ENCODE measurements at places on chromosomes 1 and 21. TPM values are rescaled to one million over a fixed set of nuclear protein-coding genes. Genes with fewer than 3 reads are reported as not detected.

GRCh38 chr1:111598544-111598943, 21.0 kb upstream of the RAP1A start:
- DNase-seq = peak; percentile 39
- peak overlapping the region; percentile 46 for H3K4me3 ChIP-seq
- H3K36me3 ChIP-seq = peaks cover 32% of the 10 kb centered on the region
- peak overlapping the region; percentile 99 for H3K27ac ChIP-seq
- H3K27me3 ChIP-seq = no peaks in the 10 kb centered on the region
- peaks cover 96% of the 10 kb centered on the region for H3K4me1 ChIP-seq

GRCh38 chr1:19698181-19698580, 33.5 kb downstream of the HTR6 start:
- no peak overlapping the region for H3K27ac ChIP-seq
- H3K4me3 ChIP-seq = no peak overlapping the region
- H3K27me3 ChIP-seq = no peaks in the 10 kb centered on the region
- H3K36me3 ChIP-seq = no peaks in the 10 kb centered on the region
- no peaks in the 10 kb centered on the region for H3K4me1 ChIP-seq

DNA sequence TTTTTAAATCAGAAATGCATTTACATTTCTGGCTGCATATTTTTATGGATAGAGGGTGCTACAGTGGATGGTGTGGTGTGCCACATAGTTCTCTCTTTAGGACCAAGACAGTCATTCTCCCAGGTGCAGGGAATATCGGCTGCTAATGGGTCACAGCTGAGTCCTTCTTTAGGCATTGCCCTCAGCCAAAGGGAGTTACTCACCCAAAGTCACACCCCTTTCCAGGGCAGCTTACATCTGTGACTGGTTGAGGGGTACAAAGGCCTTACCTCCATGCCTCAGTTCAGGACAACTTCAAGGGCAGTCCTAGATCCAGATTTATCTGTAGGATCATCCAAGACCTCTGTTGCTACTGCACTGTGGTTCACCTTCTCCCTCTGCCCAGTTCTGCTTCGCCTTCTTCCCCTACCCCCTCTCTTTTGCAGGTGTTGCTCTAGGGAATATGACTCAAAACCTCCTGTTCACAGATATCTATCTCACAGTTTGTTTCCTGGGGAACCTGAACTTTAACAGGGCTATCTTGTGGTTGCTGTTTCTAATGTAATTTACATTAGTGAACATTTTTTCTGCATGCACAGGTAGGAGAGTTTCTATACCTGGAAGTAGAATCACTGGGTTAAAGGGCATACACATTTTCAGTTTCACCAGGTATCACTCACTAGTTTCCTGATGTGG, 413.9 kb downstream of the RPS6KC1 start:
- DNase-seq = no peak
- no peak overlapping the region for H3K4me3 ChIP-seq
- H3K36me3 ChIP-seq = no peaks in the 10 kb centered on the region
- no peaks in the 10 kb centered on the region for H3K27me3 ChIP-seq
- no peaks in the 10 kb centered on the region for H3K4me1 ChIP-seq
- H3K27ac ChIP-seq = no peak overlapping the region

- H3K27me3 ChIP-seq = peaks cover 14% of the 10 kb centered on the region
- H3K27ac ChIP-seq = no peak overlapping the region
- H3K4me3 ChIP-seq = no peak overlapping the region
These were observed 11.9 kb upstream of the LRRC71 start for GRCh38 chr1:156908541-156908940.

LDLRAD1 gene
- not detected for total RNA-seq

SERTAD4 gene
- total RNA-seq = not detected

GRHL3 gene
- not detected for total RNA-seq

DNA sequence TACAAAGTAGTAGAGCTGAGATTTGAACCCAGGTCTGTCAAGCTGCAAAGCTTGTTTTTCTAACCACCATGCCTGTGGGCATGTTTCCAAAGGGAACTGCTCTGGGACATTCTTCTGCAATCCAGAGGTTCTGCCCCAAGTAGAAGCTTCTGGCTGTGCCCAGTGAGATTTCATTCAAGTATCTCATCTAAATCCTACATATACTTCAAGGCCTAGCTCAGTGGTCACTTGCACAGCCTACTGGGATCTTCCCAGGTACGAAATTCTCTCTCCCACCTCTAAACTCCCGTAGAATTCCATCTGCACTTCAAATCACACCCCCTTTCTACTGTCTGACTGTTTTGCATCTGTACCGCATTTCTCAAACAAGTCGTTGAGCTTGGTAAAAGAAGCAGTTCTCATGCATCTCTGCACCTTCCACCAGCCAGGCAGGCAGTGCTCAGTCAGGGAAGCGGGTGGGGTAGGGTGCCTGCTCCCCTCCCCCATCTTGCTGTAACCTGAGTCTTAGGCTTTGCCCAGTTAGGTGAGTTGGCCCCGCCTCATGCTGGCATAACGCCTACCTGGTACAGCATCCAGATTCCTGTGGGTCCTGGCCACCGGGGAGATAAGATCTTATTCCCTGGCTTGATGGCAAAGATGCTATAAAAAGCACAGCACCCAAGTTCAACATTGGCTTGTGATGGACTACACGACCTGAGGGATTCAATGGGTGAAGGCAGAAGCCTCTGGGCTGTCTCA, 13.5 kb downstream of the SLC9A1 start:
- no peak overlapping the region for H3K4me3 ChIP-seq
- H3K36me3 ChIP-seq = peaks cover 12% of the 10 kb centered on the region
- H3K27ac ChIP-seq = no peak overlapping the region
- H3K4me1 ChIP-seq = peaks cover 52% of the 10 kb centered on the region

DNA sequence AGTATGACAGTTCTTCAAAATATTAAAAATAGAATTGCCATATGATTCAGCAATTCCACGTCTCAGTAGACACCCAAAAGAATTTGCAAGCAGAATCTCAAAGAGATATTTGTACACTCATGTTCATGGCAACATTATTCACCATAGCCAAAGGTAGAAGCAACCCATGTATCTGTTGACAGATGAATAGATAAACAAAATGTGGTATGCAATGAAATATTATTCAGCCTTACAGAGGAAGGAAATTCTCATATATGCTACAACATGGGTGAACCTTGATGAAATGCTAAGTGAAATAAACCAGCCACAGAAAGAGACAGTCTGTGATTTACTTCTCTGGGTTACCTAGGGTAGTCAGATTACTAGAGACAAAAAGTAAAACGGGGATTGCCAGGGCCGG, 47.0 kb downstream of the NAV1 start:
- H3K27me3 ChIP-seq = peaks cover 20% of the 10 kb centered on the region
- no peaks in the 10 kb centered on the region for H3K4me1 ChIP-seq
- no peak overlapping the region for H3K4me3 ChIP-seq
- H3K36me3 ChIP-seq = no peaks in the 10 kb centered on the region
- no peak overlapping the region for H3K27ac ChIP-seq

- H3K4me3 ChIP-seq = no peak overlapping the region
- no peaks in the 10 kb centered on the region for H3K27me3 ChIP-seq
- H3K4me1 ChIP-seq = peaks cover 88% of the 10 kb centered on the region
These were observed 52.2 kb downstream of the SSBP3 start for GRCh38 chr1:54353959-54354358.

AQP10 gene
- not detected for total RNA-seq

GABPB2 gene
- 19.4 TPM for total RNA-seq

- H3K27me3 ChIP-seq = no peaks in the 10 kb centered on the region
- H3K27ac ChIP-seq = no peak overlapping the region
- H3K4me3 ChIP-seq = no peak overlapping the region
- H3K36me3 ChIP-seq = peaks cover 14% of the 10 kb centered on the region
- DNase-seq = no peak
These were observed 10.3 kb downstream of the SPRTN start for GRCh38 chr1:231348442-231348841.

SLC35F3 gene
- 8.2 TPM for total RNA-seq

- peak overlapping the region; percentile 76 for H3K27ac ChIP-seq
- peaks cover 19% of the 10 kb centered on the region for H3K36me3 ChIP-seq
- H3K4me1 ChIP-seq = peaks cover 87% of the 10 kb centered on the region
- no peak overlapping the region for H3K4me3 ChIP-seq
- H3K27me3 ChIP-seq = no peaks in the 10 kb centered on the region
- DNase-seq = no peak
These were observed 31.3 kb upstream of the KCNA2 start for GRCh38 chr1:110637475-110637874.

GSTM2 gene
- 19.2 TPM for total RNA-seq

DUSP23 gene
- 23.4 TPM for total RNA-seq

RABIF gene
- 13.4 TPM for total RNA-seq

VAV3 gene
- total RNA-seq = 6.1 TPM

OR2L2 gene
- total RNA-seq = 0.08 TPM

ATP6V1G3 gene
- not detected for total RNA-seq

GRCh38 chr1:118077331-118078045, 107.5 kb downstream of the SPAG17 start:
- no peak for DNase-seq
- no peaks in the 10 kb centered on the region for H3K27me3 ChIP-seq
- peaks cover 6% of the 10 kb centered on the region for H3K4me1 ChIP-seq
- H3K27ac ChIP-seq = no peak overlapping the region

DNA sequence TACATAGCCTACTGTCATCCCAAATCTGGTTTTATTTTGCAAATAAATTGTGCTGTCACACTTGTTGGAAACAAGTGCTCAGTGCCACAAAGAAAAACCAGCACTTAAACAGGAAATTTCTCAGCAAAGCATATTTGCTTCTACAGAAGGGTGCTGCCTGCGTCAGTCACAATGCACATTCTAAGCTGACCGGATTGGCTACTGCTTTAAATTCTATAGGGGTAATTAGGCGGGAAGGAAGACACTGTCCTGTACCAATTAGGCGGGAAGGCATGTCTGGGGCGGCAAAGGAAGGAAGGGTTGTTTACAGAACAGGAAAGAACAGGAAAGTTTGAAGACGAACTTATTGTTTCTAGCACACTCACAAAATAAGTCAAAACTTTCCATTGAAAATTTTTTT, 2.8 kb downstream of the IFI16 start:
- peak overlapping the region; percentile 91 for H3K4me3 ChIP-seq
- peaks cover 64% of the 10 kb centered on the region for H3K36me3 ChIP-seq
- H3K27ac ChIP-seq = peak overlapping the region; percentile 99
- peaks cover 61% of the 10 kb centered on the region for H3K4me1 ChIP-seq
- DNase-seq = peak; percentile 59

VWA5B1 gene
- total RNA-seq = not detected

- peaks cover 18% of the 10 kb centered on the region for H3K36me3 ChIP-seq
- H3K27me3 ChIP-seq = no peaks in the 10 kb centered on the region
- DNase-seq = no peak
- H3K4me3 ChIP-seq = peak overlapping the region; percentile 47
- no peak overlapping the region for H3K27ac ChIP-seq
These were observed 9.7 kb downstream of the SKI start for GRCh38 chr1:2237773-2238172.

GRCh38 chr1:32066489-32066873, 6.3 kb upstream of the TMEM39B start:
- H3K4me1 ChIP-seq = peaks cover 11% of the 10 kb centered on the region
- H3K36me3 ChIP-seq = peaks cover 4% of the 10 kb centered on the region

DNA sequence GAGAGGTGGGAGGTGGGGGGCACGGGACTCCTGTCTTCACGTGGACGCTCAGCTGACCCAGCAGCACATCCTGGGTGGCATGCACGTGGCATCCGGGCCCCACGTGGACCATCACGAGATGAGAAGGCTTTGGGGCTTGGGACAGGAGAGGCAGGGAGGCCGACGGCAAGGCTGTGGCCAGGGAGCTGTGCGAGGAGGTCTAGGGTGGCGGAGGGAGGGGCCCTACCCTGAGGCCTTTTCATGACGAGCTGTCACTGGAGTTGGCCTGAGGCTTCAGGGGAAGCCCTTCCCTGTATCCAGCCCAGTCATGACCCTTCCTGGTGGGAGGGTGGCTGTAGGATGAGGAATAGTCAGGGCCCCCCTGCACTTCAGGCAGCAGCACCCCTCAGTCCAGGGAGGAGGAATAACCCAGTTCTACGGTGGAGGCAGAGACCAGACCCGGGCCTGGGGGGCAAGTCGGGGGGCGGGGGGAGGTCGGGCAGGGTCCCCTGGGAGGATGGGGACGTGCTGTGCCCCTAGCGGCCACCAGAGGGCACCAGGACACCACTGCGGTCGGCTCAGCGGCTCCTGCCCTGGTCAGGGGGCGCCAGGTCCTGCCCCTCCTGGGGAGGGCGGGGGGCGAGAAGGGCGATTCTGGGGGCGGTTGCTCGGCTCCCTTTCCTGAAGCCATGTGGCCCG, 2.0 kb upstream of the PERM1 start:
- H3K27me3 ChIP-seq = peaks cover 19% of the 10 kb centered on the region
- no peaks in the 10 kb centered on the region for H3K4me1 ChIP-seq
- no peaks in the 10 kb centered on the region for H3K36me3 ChIP-seq

GRCh38 chr1:156126043-156126629, 11.6 kb downstream of the LMNA start:
- H3K4me1 ChIP-seq = peaks cover 70% of the 10 kb centered on the region
- peak; percentile 41 for DNase-seq
- peak overlapping the region; percentile 19 for H3K4me3 ChIP-seq
- H3K27ac ChIP-seq = peak overlapping the region; percentile 48
- peaks cover 11% of the 10 kb centered on the region for H3K27me3 ChIP-seq
- H3K36me3 ChIP-seq = peaks cover 3% of the 10 kb centered on the region

- no peaks in the 10 kb centered on the region for H3K27me3 ChIP-seq
- no peak for DNase-seq
- no peaks in the 10 kb centered on the region for H3K36me3 ChIP-seq
- no peak overlapping the region for H3K27ac ChIP-seq
- H3K4me3 ChIP-seq = no peak overlapping the region
These were observed 94.7 kb downstream of the PLPP3 start for GRCh38 chr1:56484695-56485094.

GRCh38 chr1:1022302-1023009, 2.5 kb downstream of the AGRN start:
- peaks cover 3% of the 10 kb centered on the region for H3K27me3 ChIP-seq
- peaks cover 2% of the 10 kb centered on the region for H3K4me1 ChIP-seq
- H3K36me3 ChIP-seq = peaks cover under 1% of the 10 kb centered on the region
- peak overlapping the region; percentile 11 for H3K4me3 ChIP-seq
- H3K27ac ChIP-seq = no peak overlapping the region

GRCh38 chr1:104630567-104631149, 881.0 kb downstream of the AMY1C start:
- no peak for DNase-seq
- H3K36me3 ChIP-seq = no peaks in the 10 kb centered on the region
- no peak overlapping the region for H3K27ac ChIP-seq
- no peaks in the 10 kb centered on the region for H3K27me3 ChIP-seq
- H3K4me3 ChIP-seq = no peak overlapping the region
- H3K4me1 ChIP-seq = no peaks in the 10 kb centered on the region

OR2L5 gene
- total RNA-seq = not detected

Measured in activated T-helper 1 cell treated with anti-CD3 and anti-CD28 coated beads, Interleukin-12 subunit alpha, Interleukin-12 subunit beta, Interleukin-2, Interleukin-4 antibody, amounts not matched to agents 30 ng/mL and 10 ng/mL and 1 ng/mL, durations not matched to agents 14 hours and 24 hours and 36 hours (primary cell).